ENCODE measurements at places on chromosomes 7 and 10.

- peak; percentile 77 for DNase-seq
Measured at GRCh38 chr7:132655131-132655727, 79.0 kb upstream of the PLXNA4 start.

GRCh38 chr7:116392806-116393205, 106.7 kb upstream of the CAV2 start:
- DNase-seq: no peak

- no peak for DNase-seq
Measured at GRCh38 chr10:113533801-113534200, 19.1 kb upstream of the HABP2 start.

GRCh38 chr10:113151190-113151666, 201.2 kb downstream of the TCF7L2 start:
- no peak for DNase-seq

- no peak for DNase-seq
Measured at GRCh38 chr7:125127304-125127703, 197.7 kb upstream of the POT1 start.

DNA sequence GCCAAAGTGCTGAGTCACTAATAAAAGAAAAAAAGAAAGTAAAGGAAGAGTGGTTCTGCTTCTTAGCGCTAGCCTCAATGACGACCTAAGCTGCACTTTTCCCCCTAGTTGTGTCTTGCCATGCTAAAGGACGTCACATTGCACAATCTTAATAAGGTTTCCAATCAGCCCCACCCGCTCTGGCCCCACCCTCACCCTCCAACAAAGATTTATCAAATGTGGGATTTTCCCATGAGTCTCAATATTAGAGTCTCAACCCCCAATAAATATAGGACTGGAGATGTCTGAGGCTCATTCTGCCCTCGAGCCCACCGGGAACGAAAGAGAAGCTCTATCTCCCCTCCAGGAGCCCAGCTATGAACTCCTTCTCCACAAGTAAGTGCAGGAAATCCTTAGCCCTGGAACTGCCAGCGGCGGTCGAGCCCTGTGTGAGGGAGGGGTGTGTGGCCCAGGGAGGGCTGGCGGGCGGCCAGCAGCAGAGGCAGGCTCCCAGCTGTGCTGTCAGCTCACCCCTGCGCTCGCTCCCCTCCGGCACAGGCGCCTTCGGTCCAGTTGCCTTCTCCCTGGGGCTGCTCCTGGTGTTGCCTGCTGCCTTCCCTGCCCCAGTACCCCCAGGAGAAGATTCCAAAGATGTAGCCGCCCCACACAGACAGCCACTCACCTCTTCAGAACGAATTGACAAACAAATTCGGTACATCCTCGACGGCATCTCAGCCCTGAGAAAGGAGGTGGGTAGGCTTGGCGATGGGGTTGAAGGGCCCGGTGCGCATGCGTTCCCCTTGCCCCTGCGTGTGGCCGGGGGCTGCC, at the start of gene IL6:
IL6 (plus strand) TSS at position 294 of the 807 bp plus-strand sequence; CDS start at position 357, 63 bp downstream.
- DNase-seq: peak; percentile 32

DNA sequence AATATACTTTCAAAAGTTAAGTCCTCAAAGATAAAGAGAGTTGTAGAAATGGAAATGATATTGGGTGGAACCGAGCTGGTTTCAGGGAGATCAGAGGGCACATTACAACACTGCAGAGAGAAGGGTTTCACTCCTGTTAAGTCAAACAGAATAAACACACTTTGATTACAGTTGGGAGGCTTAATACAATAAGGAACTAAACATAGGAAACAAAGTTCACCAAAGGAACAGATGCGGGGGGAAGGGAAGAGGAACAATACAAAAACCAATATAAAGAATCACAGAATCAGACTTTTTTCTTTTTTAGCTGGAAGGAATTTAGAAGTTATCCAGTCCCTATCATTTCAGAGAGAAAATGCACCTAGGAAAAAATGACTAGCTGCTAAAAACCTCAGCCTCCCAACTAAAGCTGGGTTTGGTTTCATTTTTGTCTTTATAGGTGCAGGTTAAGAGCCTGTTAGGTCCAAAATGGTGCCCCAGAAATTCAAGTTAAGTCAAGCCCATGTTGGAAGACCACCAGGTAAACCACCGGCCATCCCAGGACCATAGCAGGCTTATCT, 81.9 kb downstream of the DNMBP start:
- no peak for DNase-seq

- peak; percentile 70 for DNase-seq
Measured at GRCh38 chr7:94395141-94396036, 694 bp downstream of the COL1A2 start.

DNA sequence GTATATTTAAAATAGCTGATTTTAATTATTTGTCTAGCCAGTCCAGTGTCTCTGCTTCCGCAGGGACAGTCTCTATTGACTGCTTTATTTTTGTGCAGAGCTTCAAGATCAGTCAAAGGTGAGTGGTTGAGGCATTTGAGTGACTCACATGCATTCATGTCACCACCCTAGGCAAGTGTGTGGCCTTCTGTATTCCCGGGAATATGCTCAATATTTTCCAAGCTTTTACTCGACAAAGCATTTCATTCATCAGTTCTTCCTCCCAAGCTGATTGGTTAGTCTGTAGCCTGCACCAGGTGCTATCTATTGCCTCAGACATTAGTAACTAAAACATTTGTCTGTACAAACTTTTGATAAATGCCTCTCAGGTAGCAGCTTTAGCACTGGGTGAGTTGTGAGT, 471.5 kb upstream of the NRG3 start:
- DNase-seq: no peak

GRCh38 chr7:137040745-137041144, 172.3 kb downstream of the CHRM2 start:
- no peak for DNase-seq

Measured in hematopoietic multipotent progenitor cell treated with erythropoietin and hydrocortisone succinate and interleukin-3 and kit ligand, for 8 days (in vitro differentiated cells).